ENCODE measurements at places on chromosomes 16 and 17.

- DNase-seq = no peak
Measured at GRCh38 chr16:70675851-70676513, 9.9 kb downstream of the MTSS2 start.

DNA sequence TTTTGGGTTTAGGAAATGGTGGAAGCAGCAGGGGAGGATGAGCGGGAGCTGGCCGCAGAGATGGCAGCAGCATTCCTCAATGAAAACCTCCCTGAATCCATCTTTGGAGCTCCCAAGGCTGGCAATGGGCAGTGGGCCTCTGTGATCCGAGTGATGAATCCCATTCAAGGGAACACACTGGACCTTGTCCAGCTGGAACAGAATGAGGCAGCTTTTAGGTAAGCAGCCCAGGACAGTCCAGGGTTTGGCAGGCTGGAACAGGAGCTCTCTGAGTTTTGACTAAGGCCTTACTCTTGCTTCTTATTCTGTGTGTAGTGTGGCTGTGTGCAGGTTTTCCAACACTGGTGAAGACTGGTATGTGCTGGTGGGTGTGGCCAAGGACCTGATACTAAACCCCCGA, 41.4 kb downstream of the SF3B3 start:
- DNase-seq = no peak

- no peak for DNase-seq
Measured at GRCh38 chr17:74904687-74905409, 11.4 kb upstream of the FADS6 start.

- DNase-seq = peak; percentile 54
Measured at GRCh38 chr17:31072186-31072585, 22.6 kb upstream of the NF1 start.

DNA sequence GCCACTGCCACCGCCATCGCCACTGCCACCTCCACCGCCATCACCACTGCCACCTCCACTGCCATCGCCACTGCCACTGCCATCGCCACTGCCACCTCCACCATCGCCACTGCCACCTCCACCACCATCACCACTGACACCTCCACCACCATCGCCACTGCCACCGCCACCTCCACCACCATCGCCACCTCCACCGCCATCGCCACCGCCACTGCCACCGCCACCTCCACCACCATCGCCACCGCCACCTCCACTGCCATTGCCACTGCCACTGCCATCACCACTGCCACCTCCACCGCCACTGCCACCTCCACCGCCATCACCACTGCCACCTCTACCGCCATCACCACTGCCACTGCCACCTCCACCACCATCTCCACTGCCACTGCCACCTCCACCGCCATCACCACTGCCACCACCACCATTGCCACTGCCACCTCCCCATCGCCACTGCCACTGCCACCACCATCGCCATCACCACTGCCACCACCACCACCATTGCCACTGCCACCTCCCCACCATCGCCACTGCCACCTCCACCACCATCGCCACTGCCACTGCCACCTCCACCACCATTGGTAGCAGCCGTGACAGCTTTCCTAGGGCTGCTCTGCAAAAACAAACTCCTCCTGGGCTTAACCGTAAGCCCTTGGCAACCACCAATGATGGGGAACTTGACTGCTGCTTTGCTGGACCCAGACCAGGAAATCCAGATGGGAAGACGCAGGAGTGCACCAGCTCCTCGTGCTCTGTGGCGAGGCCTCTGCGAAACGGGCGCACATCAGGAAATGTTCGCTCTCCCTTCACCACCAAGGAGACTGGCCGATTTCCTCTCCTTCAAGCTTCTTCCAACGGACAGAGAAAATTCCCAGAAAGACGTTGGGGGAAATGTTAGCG, 147.2 kb downstream of the RBFOX3 start:
- DNase-seq = no peak

GRCh38 chr17:63934183-63935112, 2.3 kb upstream of the CD79B start:
- DNase-seq = no peak

DNA sequence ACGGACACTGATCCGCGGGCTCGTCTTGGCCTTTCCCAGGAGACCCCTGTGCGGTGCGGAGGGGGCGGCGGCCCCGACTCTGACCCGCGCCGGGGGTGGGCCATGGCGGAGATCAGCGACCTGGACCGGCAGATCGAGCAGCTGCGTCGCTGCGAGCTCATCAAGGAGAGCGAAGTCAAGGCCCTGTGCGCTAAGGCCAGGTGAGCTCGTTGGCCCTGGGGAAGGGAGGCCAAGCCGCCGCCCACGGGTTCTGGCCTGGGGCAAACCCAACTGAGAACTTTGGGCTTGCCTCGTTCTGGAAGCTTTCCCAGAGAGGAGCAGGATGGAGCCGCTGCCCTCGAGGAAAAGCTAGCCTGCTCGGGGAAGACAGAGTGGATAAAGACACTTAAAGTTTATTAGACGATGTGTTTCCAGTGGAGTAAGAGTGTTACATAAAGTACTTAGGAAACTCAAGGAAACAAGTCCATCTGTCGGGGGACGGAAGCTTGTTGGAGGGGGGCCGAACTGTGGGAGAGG, 540 bp downstream of the PPP4C start:
- no peak for DNase-seq

- DNase-seq = no peak
Measured at GRCh38 chr16:2816751-2817339, at the start of gene PRSS21. Gene PRSS21 (plus strand): TSS chr16:2817237. CDS start chr16:2817269, 32 bp downstream.

GRCh38 chr16:1563786-1564185, 30.3 kb downstream of the TMEM204 start:
- no peak for DNase-seq

DNA sequence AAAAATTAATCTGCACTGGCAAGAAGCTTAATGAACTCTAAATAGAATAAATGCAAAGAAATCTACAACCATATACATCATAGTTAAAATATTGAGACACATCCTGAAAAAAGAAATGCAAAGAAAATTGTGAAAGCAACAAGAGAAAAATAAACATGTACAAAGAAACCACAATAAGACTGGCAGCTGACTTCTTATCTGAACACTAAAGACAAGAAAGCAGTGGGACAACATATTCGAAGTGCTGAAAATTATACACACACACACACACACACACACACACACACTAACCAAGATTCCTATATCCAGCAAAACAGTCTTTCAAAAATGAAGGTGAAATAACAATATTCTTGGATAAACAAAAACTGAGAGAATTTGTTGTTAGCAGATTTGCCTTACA, 366.5 kb upstream of the C16orf82 start:
- DNase-seq = no peak

GRCh38 chr17:19268611-19269010, 31.4 kb downstream of the EPN2 start:
- no peak for DNase-seq

DNA sequence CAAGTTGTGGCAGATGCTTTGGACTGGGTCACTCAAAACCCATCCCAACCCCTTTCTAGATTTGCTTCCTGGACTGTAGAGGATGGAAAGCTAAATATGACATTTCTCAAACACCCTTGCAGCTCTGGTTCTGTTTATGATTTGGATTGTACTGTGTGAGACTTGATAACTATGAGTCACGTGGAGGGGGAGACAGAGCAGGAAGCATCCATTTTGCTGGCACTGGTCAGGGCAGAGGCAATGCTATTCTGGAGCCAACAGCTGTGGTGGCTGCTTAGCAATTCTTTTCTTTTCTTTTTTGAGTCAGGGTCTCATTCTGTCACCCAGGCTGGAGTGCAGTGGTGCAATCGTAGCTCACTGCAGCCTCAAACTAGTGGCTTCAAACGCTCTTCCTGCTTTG, 13.6 kb upstream of the TERF2 start:
- no peak for DNase-seq

All from ureter (tissue), 1 donor.